ENCODE measurements at places on chromosomes 4 and X.

DNA sequence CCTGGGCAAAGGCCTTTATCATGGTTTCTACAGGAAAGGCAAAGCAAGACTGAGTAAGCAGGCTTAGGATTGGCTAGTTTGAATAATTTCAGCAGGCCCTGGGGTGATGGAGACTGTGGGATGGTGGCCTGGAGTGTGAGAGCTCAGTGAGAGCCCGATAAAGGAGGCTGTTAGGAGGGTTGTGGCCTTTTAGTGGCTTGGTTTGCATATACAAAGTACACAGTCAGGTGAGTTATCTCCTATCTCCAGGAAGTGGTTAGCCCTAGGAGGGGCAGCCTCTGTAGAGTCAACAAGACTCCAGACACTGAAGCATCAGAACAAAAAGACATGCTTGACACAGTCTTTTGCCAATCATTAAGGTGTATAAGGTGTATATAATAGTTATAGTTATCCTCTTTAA lies 157.2 kb downstream of the CFAP299 start:
- DNase-seq: no peak

- DNase-seq: no peak
These were observed 41.5 kb upstream of the RELL1 start for GRCh38 chr4:37727635-37728034.

- no peak for DNase-seq
These were observed 17.1 kb upstream of the ARHGAP10 start for GRCh38 chr4:147714575-147715401.

- DNase-seq: no peak
These were observed 68.5 kb downstream of the EFNB1 start for GRCh38 chrX:68897118-68897945.

DNA sequence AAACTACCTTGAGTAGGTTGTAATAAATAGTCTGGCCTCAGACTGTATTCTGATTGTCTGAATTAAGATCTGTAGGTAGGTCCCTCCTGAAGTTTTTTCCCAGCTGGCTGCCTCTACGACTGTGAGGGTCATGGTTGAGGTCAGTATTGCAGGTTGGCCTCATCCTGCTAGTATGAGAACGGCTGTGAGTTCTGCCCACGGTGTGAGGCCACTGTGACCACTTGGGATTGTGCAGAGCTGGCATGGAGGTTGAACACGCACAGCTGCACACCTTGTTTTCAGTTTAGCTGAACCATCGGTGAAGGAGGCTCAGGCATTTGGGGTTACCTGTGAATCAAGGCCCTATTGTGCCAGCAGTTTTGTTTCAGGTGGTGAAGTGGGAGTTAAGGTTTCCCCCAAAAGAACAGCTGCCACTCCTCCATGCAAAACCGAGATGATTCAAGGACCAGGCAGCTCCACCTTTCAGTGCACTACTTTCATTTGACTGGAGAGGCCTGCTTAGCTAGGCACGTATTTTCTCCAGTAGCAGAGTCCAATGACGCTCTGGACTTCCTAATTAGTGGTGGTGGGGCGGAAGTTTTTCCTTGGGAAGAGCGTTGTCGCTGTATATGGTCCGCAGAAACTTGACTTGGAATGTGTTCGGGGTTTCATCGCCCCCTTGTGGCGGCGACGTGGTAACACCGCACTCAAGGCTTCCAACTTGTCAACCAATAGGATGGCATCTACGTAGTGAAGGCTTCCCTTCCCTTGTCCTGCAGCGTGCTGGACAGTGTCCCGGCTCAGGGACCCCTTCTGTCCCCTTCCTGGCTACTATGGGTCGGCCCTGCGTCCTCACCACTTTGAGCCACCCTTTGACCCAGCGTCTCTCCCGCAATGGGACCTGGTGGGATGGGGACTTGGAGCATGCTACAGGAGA lies 13.8 kb downstream of the CMC4 start:
- DNase-seq: peak; percentile 71

DNA sequence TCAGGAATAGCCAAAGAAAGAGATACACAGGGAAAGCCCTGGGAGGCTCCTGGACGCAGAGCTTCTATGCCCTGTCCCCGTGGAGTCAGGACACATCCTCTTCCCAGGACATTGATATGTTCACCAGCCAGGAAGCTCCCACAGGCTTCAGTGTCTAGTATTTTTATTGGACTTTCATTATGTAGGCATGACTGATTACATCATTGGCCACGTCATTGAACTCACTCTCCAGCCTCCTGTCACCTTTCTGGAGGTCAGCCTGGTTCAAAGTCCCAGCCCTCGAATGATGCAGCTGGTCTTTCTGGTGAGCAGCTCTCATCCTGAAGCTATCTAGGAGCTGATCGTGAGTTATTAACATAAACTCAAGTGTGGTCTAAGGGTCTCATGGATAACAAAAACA lies 104.1 kb downstream of the CPEB2 start:
- no peak for DNase-seq

DNA sequence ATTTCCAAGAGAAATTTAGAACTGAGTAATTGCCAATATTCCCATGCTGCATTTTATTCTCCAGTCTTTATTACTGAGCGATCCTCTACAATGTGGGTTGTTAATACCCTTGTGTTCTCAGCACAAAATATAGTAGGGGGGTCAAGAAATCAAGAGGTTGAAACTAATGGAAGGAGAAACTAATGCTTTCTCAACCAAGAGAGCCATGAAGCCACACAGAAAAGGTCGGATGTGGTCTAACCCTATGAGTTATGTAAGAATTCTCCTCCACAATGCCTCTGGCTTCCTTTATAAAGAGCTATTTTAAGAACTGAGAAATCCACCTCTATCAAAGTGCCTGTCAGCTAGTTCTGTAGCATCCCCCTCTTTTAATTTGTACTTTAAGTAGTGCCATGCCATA lies 268.5 kb downstream of the CHIC1 start:
- DNase-seq: no peak

GRCh38 chrX:47586043-47586787 lies 4.0 kb downstream of the TIMP1 start:
- DNase-seq: no peak

DNA sequence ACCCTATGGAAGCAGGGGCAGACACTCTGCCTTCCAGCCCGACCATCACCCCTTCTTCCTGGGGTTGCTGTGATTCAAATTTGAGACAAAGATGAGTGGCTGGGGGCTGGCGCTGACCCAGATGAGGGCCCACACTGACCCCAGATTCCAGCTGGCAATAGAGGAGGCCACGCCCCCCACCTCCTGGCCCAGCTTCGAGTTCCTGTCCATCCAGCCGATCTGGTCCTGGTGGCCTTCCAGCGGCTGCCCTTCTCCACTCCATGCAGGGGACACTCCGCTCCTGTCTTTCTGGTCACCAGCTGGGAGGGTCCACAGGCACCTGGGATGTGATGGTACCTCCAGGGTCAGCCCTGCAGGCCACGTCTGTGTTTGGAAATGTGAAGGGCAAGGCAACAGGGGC lies 98.5 kb upstream of the PSAPL1 start:
- DNase-seq: no peak

Measured in upper lobe of right lung (tissue), 1 donor.